Hematopoietic multipotent progenitor cell (in vitro differentiated cells): ENCODE measurements at places on chromosomes 2 and 18. TPM values are rescaled to one million over a fixed set of nuclear protein-coding genes. Genes with fewer than 3 reads are reported as not detected.

FRZB gene
- not detected for total RNA-seq

COL4A3 gene
- total RNA-seq, result under 0.01 TPM

CIB4 gene
- total RNA-seq, result not detected

ARHGAP28 gene
- under 0.01 TPM for total RNA-seq

MBOAT2 gene
- total RNA-seq, result 25.0 TPM

ZAP70 gene
- 19.1 TPM for total RNA-seq

RAD51AP2 gene
- not detected for total RNA-seq

DNA sequence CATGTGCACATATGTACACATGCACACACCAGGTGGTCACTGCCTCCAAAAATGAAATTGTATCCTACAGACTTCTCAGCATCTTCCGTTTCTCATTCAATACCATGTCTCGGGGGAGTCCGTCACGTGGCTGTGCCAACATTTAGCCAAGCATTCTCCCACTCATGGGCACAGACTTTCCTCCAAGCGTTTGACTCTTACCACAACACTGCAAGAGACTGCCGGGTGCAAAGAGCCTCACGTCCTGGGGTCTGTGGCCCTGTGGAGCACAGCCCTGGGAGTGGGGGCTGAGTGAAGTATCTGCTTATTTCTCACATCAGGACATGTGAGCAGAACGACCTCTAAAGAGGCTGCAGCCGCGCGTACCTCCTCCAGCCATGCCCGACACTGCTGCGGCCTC lies 28.0 kb downstream of the HDAC4 start:
- no peak for DNase-seq

DNA sequence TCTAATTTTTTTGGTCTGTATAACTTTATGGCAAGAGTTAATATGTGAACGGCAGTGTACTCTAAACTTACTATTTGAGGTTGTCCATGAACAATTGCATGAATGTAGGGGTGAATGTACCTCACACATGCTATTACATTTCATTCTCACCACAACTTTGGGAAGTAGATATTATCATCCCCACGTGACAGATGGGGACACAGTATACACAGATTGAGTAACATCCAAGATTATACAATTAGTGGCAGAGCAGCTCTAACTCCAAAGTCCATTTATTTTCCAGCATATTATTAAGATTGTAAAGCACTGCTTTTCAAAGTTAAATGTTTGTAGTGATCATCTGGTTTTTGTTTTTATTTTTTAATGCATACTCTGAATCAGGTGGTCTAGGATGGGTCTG lies 622.1 kb upstream of the ZEB2 start:
- DNase-seq, result no peak

GRCh38 chr2:117551858-117552257 lies 262.6 kb upstream of the DDX18 start:
- DNase-seq, result no peak

DNA sequence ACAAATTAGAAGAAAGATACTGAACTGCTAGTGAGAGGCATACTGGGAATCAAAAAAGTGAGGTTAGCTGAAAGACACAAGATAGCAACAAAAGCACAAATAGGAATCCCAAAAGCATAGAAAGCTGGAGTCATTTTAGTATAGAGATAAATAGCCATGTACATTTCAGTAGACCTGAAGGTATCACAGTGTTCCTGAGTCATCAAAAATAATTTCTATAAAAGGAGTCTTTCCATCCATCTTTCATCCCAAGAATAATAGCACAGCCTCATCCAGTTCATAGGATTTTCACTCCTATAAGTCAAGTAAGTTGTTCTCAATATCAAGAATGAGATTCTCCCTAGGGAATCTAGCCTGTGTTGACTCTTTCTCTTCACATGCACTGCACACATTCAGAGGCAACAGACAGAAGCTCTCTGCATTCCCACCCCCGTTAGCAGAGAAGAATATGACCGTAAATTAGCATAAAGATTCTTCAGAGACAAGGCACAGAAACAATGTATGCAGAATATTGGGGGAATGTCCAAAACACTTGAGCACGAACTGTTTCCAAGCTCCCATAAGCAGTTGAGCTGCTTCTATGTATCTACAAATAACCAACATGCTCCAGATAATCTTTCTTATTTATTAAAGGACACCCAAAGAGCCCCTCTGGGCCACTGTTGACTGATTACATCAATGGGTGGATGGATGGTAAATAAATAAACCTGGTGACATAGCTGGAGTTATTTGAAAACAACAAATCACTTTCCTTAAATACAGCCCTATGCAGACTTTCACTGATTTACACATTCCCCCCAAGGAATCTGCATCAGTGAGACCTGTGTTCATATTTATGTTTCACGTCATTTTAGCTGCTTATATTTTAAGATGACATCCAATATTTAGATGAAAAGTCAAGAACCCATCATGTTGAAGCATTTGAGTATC lies 174.5 kb upstream of the PKDCC start:
- no peak for DNase-seq

DNA sequence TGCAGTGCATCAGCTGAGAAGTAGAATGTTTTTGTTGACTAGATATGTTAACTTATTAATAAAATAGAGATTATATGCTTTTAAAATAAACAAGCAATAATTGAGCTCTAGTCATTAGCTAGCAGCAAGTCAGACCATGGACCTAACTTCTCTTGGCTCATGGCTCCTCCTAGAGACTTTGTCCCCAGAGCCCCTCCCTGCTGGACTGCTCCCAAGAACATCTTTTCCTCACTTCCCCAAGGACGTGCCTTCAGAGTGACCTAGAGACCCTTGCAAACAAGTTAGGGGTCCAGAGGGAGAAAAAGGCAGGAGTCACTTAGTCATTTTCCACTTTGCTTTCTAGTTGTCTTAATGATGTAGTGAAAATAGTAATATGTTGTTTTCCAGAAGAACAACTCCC lies 312.5 kb upstream of the NRP2 start:
- no peak for DNase-seq

- no peak for DNase-seq
Measured at GRCh38 chr2:220995581-220995980, 576.5 kb downstream of the EPHA4 start.

DNA sequence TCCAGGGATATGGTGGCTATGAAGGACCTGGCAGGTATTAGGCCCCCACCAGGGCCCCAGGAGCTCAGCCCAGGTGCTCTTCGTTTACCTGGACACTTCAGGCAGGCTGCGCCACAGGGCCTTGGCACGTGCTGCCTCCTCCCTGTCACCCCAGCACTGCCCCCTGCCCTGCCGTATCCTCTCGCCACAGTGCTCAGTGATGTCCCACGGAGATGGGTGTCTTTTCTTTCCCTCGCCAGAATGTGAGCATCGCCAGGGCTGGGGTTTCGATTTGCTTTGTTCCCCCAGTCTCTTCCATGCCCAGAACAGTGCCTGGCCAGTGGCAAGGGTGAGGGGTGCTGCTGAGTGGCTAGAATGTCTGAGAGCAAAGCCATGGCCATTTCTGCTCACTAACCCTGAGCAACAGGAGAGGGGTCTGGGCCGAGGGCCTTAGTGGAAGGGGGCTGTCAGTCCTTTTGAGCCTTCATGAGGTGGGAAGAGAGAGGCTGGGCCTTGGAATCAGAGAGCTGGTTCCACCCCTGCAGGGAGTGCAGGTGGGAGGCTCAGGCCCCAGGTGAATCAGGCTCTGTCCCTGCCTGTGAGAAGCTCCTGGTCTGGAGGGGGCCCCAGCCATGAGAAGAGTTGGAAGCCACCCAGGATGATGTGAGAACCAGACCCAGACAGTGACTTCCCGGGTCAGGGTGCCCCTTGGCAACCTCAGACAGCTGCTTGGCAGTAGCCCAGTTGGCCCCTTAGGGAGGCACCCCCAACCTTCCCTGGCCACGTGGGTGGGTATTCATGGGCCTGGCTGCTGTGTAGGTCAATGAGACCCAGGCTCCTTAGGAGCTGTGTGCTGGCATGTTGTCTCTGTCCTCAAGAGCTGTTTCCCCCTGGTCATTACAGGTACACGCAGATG lies 129.9 kb upstream of the HS6ST1 start:
- DNase-seq, result no peak

DNA sequence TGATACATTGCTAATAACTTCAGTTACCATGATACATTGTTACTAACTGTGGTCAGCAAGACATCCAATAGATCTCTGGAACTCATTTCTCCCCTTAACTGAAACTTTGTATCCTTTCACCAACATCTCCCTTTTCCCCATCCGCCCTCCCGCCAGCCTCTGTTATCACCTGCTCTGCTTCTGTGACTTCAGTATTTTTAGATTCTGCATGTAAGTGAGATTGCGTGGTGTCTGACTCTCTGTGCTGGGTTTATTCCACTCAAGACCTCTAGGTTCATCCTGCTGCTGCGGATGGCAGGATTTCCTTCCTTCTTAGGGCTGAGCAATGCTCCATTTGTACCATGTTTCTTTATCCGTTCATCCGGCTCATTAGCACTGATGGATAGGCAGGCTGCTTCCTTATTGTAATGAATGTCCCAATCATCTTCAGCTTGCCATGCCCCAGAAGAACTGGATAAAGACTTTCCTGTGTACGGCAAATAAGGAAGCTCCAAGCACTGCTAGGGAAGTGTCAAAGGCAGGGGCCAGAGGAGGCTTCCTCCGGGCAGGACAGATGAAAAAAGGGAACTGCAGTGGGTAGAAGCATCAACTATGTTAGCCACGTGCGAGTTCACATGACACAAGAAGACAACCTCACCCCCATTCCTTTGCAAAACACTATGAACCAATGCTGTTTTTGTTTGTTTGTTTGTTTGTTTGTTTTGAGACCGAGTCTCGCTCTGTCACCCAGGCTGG lies 113.4 kb downstream of the EIPR1 start:
- DNase-seq, result peak; percentile 10

GRCh38 chr2:177338177-177338721 lies 54.3 kb upstream of the AGPS start:
- DNase-seq, result no peak

DNA sequence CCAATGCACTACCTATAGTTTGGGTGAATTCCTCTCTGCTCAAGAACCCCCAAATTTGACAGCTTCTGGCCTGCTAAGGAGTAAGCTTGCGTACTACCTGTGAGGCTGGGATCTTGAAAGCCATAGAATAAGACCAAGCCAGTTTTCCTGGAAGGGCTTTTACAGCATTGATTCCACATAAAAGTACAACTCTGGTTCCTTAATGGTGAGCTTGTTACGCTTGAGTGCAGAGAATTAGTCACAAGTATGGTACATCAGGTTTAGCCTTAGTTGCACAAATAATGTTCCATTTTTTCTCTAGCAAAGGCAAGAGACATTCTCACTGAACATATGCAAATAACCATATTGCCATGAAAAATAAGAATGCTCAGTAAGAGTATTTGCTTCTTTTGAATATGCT lies 39.1 kb upstream of the STK39 start:
- DNase-seq, result no peak

GRCh38 chr2:118841828-118842461 lies 5.5 kb downstream of the EN1 start:
- peak; percentile 56 for DNase-seq

GRCh38 chr2:11254100-11254536 lies 90.3 kb downstream of the ROCK2 start:
- DNase-seq, result no peak

GRCh38 chr2:185919155-185919554 lies 180.6 kb downstream of the FSIP2 start:
- DNase-seq, result no peak

- no peak for DNase-seq
Measured at GRCh38 chr2:218218268-218219185, 1.5 kb downstream of the ARPC2 start.

DNA sequence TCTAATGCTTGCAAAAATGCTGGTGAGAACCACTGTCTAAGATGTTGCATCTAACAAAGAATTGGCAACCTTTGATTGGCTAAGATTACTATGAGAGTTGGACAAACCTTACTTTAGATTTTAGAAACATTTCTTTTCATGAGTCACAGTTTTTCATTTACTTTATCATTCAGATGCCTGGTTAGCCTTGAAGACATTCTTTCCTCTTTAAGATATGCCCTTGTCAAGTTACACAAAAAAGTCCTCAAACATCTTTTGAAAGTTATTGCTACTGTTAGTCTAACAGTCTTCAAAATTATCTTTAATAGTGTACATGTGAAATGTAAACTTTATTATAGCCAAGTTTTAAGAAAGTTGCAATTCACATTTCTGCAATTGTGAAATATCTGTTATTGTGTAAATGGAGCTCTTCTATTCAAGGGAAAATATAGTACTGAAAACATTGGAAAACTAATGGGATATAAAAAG lies 276.3 kb downstream of the RND3 start:
- DNase-seq, result no peak

- DNase-seq, result no peak
Measured at GRCh38 chr2:195666113-195666712, 9.2 kb downstream of the SLC39A10 start.

DNA sequence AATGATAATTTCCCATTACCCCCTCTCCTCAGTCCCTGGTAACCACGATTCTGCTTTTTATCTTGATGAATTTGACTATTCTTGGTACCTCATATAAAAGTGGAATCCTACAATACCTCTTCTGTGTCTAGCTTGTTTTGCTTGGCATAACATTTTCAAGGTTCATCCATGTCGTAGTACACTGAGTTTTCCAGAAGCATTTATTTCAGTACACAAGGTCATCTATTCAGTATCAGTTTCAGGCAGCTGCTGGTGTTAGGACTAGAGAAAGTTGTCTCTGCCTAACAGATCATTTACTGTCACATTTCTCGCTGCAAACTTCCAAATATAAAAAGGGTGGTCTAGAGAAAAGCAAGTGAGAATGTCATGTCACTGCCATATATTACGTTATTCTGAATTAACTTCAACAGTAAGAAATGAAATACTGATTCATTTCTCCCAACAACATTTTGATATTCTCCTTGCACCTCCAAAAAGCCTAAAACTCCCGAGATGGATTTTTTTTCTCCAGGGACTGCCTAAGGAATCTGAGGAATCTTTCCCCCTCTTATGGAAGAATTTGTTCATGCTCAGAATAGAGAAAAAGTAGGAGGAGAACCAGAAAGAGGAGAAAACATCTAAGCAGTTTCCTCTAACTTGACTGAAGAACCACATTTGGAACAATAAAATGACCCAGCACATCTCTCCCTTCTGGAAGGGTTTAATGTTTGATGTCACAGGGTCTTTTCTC lies 36.0 kb downstream of the CDK15 start:
- no peak for DNase-seq

DNA sequence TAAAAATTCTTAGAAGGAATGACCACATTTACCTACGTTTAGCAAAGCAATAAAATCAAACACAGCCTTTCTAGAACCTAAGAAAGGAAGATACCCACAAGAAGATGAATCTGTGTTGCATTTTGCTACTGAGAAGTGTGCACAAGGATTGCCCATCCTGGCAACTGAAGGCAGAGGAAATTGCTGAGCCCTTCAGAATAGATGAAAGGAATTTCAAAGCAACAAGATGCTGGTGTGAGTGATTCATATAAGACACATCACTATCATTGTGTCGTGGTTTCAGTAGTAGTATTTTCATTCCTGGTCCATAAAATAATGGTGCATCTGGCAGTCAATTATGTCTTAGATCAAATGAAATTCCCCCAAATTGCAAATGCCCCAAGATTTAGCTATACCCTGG lies 48.4 kb upstream of the ANKRD44 start:
- DNase-seq, result no peak

DNA sequence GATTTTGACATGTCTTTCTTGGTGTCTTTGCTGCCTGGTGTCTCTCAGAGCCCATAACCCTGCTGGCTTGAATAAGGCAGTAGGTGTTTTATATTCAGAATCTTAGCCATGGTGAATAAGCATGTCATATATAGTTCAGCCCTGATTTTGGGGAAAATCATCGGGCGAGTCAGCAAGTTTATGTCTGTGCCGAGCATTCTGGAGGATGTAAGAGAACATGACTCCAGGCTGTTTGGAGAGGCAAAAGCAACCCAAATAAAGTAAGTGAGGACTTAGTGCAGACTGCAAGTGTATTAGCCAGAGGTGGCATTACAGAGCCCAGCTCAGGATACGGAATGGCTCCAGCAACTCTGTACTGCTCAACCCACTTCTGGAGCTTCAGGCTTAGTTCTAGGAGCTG lies 50.3 kb downstream of the TCF7L1 start:
- DNase-seq, result no peak
